ENCODE measurements at places on chromosomes 2 and 18. TPM values are rescaled to one million over a fixed set of nuclear protein-coding genes. Genes with fewer than 3 reads are reported as not detected.

- DNase-seq: no peak
These were observed 226.8 kb upstream of the LRRTM1 start for GRCh38 chr2:80531319-80531718.

GRCh38 chr2:223365158-223365679 lies 236.9 kb downstream of the SCG2 start:
- no peak for DNase-seq

DNA sequence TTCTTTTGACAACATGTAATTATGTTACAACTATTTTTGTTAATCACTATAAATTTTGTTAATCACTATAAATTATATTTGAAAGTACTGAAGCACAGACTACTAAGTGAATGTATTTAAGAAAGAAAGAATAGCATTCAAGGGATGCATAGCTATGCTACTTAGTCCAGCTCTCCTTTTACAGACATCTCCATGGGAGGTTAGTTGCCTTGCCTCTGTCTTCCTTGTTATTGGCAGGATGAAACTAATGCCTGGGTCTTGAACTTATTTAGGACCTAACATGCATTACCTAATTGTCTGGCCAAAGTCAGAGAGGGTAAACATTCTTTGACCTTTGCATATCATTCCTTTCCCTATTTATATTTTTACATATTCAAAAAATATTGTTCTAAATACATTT lies 519.5 kb downstream of the NRXN1 start:
- no peak for DNase-seq

DNA sequence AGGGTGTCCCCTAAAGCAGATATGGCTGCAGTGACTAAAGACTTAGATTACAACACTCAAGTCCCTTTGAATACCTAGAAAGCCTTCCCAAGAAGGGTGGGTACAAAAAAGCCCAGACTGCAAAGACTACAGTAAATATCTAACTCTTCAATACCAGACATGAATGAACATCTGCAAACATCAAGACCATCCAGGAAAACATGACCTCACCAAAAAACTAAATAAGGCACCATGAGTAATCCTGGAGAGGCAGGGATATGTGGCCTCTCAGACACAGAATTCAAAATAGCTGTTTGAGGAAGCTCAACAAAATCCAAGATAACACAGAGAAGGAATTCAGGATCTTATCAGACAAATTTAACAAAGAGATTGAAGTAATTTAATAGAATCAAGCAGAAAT lies 138.2 kb upstream of the OTOS start:
- DNase-seq: no peak

DNA sequence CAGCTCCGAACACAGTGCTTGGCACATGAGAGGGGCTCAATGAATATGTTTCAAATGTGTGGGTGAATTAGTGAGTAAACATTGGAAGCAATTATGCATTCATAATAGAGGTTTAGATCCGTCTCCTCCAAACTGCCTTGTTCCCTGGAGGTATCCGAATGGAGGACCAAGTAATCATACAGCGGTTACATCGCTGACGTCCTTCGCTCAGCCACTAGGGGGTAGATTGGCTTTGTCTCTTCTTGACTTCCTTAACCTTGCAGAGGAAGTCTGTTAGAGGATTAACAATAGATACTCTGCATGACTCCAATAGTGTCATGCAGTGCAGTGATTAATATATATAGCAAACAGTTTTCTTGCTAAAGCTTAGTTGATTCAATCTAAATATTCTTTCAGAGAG lies 517.0 kb downstream of the PTPRM start:
- DNase-seq: no peak

DNA sequence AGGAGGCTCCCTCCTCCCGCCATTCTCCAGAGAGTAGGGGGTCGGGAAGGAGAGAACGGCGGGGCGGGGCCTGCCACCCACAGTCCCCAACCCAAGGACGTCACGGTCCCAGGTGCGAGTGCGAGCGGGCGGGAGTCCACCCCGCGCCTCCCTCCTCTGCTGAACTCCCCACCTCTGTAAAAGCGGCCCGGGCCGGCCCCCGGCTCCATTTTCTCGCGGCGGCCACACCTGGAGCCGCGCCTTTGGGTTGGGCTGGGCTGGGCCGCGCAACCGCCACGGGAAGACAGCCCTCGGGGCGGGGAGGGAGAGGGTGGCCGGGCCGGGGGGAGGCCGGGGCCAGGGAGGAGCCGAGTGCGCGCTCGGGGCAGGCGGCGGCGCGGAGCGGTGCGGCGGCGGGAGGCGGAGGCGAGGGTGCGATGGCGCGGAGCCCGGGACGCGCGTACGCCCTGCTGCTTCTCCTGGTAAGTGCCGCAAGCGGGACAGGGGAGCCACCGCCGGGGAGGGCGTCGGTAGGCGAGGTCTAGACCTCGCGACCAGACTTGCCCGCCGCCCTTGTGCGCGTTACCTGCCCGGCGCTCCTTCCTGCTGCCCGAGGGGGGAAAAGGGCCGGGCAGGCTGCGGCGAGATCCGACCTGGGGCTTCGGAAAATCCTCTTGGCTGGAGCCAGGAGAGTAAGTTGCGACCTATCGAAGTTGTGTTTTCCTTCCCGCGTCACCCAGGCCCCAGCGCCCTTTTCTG lies at the start of gene DSG2:
Gene DSG2, plus strand, starts transcription at position 342 of the 738 bp plus-strand sequence. Its CDS starts 75 bp downstream, at position 417.
- DNase-seq: no peak

DNA sequence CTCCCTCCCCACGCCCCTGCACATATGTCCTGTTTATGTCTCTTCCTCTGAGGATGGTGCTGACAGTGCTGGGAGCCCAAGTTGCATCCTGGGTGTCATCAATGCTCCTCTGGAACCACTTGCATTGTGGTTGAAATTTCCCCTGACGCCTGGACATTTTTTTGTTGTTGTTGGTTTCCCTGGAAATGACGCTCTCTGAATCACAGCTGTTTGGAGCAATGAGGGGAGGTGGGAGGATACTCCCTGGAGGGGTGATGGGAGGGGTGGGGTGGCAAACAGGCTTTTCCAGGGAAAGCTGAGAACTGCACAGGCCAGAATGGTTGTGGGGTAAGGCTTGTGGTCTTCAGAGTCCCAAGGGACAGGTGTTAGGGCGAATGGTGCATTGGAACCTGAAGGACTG lies 29.6 kb downstream of the CELF4 start:
- DNase-seq: no peak

GRCh38 chr2:2826621-2827020 lies 495.5 kb upstream of the MYT1L start:
- no peak for DNase-seq

- no peak for DNase-seq
These were observed 504.0 kb downstream of the EPHA4 start for GRCh38 chr2:221068123-221068522.

DNA sequence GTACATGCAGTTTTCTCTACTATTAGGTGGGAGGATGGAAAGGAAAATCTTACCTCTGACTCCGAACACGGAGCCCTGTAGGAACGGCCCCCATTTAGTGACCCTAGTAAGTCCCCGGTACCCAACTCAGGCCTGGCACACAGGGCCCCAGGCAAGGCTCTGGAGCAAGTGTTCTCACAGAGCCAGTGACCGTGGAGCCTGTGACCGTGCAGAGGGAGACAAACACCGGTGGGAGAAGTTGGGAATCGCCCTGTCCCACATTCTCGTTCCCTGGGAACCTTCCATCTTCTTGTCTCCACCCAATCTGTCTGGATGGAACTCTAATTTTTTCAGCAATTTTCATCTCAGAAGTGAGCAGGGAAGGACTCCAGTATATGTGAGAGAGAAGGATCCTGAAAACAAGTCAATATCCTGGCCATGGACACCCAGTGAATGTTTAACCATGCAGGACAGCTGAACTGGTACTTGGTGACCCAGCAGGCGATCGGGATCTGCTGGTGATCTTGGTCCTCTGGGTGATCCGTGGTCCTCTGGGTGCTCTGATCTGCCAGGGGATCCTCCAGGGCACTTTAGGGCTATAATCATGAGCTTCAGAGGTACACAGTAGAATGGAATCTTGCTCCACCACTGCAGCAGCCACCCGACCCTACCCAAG lies 348.6 kb upstream of the ID2 start:
- DNase-seq: no peak

- no peak for DNase-seq
These were observed 33.6 kb downstream of the MC4R start for GRCh38 chr18:60339018-60339417.

GRCh38 chr2:63444565-63445288 lies 143.6 kb downstream of the WDPCP start:
- DNase-seq: no peak

DNA sequence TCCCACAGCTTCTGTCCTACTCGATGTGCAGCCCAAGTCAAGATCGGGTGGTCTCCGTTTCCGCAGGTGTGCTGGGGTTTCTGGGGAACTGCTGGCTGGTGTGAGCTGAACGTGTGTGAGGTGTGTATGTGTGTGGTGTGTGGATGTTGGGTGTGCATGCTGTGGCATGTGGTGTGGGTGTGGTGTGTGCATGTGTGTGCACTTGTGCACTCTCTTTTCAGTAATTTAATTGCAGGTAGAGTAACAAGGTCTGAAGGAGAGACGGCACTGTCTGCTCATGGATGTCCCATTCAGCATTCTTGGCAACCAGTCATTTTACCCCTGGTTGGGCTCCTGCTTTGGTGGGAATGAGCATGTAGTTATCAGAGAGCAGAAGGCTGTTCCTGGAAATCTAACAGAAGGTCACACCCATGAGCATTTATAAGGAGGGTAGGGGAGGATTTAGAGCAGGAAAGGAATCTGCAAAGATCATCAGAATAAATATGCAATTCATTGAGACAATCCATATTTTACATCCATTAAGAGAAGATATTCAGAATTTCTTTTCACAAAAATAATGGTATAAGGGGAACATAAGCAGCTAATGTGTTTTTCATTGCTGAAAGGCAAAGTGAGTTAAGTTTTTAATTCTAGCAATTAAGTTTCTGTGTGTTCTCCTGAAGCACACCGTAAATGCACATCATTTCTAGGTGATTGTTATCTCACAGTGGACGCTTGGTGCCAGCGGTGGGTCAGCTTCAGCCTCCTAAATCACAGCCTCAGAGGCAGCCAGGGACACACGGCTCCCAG lies 60.7 kb downstream of the ADI1 start:
- DNase-seq: no peak

- no peak for DNase-seq
These were observed 3.5 kb downstream of the INHBB start for GRCh38 chr2:120349440-120349921.

- no peak for DNase-seq
These were observed 190.0 kb downstream of the NAPG start for GRCh38 chr18:10715791-10716190.

DNA sequence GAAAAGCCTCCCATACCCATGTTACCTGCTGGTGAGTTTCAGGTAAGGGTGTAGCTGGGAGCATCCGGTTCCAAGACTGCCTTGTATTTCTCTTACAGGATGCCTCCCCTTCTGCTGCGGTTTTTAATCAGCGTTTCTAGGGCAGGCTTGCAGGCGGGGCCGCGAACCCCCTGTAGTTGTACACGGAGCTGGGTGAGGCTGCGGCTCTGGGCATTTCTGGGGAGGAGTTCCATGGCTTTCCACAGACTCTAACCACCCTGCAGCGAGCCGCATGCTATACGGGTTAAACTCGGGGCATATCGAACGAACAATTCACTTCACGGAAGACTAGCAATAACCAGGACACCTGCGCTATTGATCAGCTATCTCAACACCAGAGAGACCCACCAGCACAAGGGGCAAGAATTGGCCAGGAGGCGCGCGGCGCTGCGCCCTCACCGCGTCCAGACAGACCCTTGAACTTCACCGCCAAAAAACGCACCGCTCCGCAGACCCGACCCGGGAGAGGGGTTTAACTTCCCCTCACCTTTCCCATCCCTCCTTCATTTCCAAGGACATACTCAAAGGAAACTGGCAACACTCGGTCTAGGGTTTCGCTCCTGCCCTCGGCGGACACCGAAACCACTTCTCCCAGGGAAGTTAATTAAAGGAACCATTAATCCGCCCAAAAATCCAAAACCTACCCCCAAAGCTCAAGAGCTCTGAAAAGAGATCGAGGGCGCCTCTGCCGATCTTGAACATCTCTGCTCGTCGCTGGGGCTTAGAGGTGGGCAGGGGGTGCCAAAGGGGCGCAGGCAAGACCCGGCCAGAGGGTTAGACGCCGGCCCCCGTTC lies 909 bp downstream of the TGFA start:
- DNase-seq: no peak

GRCh38 chr2:14053105-14053504 lies 579.4 kb upstream of the LRATD1 start:
- no peak for DNase-seq

GRCh38 chr2:108635630-108636354 lies 83.5 kb upstream of the RANBP2 start:
- DNase-seq: no peak

DNA sequence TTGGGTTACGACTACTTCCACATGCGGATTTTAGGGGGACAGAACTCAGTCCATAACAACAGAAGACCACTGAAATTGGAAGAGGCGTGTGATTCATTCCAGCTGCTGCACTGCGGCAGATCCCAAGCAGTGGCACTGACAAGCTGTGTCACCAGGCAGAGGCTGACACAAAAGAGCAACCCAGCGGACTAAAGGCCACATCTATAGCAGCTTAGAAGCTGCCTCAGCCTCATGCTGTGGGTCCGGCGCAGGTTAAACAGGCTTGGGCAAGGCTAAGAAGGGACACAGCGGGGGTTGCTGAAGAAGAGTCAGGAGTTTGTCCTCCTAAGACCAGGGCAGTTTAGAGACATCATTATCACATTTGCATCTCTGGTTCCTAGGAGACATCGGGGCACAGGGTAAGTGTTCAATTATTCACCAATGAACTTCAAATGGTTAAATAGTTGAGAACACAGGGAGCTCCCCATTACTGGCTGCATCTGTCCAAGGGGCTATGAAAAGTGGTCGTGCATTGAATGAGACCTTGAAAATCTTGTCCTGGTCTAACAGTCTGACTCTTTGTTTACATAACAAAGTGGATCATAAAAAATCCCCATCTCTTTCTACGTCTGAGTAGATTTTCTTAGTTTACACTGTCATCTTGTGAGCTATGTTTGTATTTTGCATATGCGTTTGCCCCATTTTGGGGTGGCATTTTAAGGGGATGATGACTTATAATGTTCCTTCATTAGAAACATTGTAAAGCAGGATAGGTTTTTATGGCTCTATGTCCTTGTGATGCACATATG lies 162.3 kb upstream of the TRIB2 start:
- DNase-seq: no peak

KRTCAP3 gene
- total RNA-seq: 5.2 TPM

ALPP gene
- not detected for total RNA-seq

FASTKD2 gene
- total RNA-seq: 47.3 TPM

SMAD7 gene
- total RNA-seq: 13.6 TPM

SLC66A3 gene
- 6.7 TPM for total RNA-seq

MRPS9 gene
- 45.0 TPM for total RNA-seq

PPP1R1C gene
- not detected for total RNA-seq

LRP2 gene
- total RNA-seq: not detected

GPR35 gene
- 3.0 TPM for total RNA-seq

KLHL29 gene
- 1.1 TPM for total RNA-seq

SPDYA gene
- not detected for total RNA-seq

SNTG2 gene
- total RNA-seq: 1.0 TPM

All from activated T-cell treated with anti-CD3 and anti-CD28 coated beads, Interleukin-2, amount 50 U/mL, for 4 hours (primary cell).